Stimulated activated CD8-positive, alpha-beta memory T cell treated with anti-CD3 and anti-CD28 coated beads, Interleukin-15, amount 100 ng/mL, for 4 hours (primary cell): ENCODE measurements at places on chromosomes 5 and 9.

DNA sequence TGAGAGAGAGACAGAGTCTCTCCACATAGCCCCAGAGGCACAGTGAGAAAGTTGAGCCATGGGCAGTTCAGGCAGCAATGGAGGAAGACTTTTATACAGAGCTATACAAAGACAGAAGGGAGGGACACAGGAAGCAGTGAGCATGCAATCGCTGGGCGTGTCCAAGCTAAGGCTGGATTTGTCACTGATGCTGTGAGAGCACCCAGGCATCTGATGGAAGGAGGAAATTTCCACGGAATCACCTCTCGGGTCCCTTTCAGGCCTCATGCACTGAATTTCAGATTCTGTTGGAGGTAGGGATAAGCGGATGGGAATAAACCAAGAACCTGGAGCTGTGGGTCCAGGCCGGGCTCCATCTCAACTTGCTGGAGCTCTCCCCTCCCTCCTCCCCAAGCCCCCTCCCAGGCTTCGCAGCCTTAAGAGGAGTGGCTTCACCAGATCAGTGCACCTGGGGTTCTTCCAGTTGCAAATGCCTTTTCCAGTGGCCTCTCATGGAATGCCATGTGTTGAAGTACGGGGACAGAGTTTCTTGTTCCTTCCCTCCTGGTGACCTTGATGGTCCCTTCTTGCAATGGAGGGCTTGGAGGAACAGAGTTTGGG lies 114.8 kb upstream of the ALDH1B1 start:
- DNase-seq, result no peak

DNA sequence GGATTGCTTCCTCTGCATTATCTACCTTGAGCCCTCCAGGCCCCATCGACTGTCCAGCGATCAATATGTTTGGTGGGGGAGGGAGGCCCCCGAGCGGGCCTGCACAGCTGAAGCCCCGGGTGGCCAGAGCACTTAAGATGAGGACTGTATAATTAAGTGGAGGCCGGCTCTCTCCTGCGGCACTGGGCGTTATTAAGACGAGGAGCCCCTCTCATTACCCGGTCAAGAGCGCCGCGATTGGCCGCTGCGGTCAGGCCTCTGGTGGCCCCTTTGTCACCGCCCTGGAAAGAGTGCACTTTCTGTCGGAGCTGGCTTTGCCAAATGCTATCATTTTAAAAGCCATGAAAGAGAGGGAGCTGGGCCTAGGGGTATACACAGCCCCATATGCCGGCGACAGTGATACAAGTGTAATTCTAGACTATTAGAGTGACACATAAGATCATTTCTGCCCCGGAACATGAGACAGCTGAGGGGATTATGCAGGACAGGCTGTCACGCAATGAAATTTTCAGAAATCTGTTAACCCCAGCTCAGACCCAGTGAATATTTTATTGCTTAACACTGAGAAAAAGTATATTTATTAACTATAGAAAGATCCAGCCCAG lies 106.3 kb upstream of the IRX1 start:
- DNase-seq, result no peak

GRCh38 chr5:141543053-141543452 lies 54.2 kb downstream of the PCDHGC5 start:
- no peak for DNase-seq

DNA sequence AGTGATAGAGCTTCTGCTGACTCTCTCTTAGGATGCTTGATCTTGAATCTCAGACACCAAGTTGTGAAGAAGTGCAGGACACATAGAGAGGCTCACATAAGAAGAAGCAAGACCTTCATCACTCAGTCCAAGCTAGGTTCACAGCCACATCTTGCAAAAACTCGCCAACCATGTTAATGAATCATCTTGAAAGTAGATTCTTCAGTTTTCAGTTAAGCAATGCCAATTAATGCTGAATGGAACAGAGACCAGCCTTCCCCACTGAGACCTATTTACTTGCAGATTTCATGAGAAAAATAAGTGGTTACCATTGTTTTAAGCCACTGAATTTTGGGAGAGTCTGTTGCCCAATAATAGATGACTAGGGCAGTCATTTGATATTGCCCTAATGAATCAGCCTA lies 217.7 kb upstream of the EDIL3 start:
- DNase-seq, result no peak

- DNase-seq, result no peak
These were observed 286.5 kb downstream of the ZSWIM6 start for GRCh38 chr5:61618577-61618976.

GRCh38 chr9:68702493-68702892 lies 2.5 kb upstream of the PIP5K1B start:
- DNase-seq, result no peak

DNA sequence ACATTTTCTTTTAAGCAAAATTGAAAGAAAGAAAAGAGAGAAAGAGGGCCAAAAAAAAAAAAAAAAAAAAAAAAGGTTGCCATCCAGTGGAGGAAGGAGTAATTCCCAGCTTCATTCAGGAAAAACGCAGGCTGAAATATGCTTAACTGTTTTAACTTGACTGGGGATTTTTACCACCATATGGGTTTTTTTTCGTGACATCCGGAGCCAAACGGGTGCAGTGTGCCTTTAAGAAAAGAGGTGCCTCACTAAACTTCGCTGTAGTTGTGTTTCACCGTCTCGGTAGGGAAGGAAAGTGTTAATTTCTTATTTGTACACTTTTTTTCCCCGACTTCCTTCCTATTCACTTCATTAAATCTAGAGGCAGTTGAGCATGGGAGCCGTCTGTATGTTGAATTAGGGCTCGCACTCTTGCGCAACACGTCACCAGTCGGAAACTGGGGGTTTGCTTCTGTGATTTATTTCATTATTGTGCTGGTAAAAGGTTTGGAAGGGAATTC lies 143.0 kb downstream of the SMARCA2 start:
- DNase-seq, result peak; percentile 1

DNA sequence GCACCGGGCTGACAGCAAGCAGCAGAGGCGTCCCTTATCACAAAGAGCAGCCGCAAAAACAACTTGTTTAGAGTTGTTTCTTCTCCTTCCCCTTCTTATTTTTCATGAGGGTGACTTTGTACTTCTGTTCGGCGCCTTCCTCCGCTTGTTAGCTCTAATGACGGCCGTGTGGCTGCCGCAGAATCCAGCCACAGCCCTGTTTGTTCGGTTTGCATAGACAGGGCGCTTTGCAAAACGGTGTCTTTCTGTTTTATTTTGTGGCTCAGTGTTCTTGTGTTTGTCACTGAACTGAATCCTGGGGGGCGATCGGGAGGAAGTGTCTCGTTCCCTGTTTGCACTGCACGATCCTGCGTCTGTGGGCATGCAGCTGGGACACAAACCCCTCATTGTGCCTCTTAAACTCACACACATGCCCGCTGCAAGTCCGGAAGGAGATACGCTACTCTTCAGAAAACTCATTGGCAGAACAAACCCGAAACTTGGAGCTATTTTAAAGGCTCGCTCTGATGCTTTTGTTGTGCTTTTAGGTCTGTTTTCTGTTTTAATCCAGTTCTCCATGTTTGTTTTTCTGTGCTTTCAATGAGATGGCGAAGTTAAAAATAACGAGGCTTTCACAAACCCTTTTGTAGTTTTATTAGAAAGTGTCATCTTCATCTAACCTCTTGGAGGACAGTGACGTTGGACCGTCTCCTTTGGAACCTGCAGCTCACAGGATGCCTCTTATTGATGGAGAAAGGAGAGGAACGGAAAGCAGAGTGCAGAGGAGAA lies 213.9 kb downstream of the IRX2 start:
- DNase-seq, result no peak

- DNase-seq, result no peak
These were observed 12.5 kb downstream of the SRFBP1 start for GRCh38 chr5:121974261-121974660.

- no peak for DNase-seq
These were observed 663.6 kb upstream of the ZNF608 start for GRCh38 chr5:125409861-125410536.

- no peak for DNase-seq
These were observed 491 bp downstream of the APC start for GRCh38 chr5:112738191-112738560.

DNA sequence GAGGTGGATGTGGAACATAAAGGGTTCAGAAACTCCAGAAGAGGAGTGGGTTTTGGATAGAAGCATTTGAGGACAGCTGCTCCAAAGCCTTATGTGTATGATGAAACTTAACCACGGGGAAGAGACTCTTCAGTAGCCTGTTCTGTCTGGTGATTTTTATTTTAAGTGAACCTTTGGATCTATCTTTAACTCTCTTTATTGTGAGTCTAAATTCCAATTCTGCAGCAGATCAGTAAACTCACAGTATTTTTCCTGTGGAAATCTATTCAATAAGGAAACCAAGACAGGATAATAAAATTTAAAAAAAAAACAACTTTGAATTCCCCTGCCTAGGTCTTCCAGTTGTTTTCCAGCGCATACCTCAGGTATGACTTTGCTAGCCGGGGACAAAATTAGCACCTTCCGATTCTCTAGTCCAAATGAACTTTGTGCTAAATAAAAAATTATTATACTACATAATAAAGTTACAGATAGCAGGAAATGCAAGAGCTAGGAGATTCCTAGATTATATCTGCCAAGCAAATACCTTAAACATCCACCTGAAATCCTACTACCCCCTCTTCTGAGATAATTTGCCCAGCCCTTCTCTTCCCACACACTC lies 101.9 kb downstream of the NLN start:
- DNase-seq, result no peak

- no peak for DNase-seq
These were observed 17.8 kb downstream of the NOTCH1 start for GRCh38 chr9:136527721-136528710.

DNA sequence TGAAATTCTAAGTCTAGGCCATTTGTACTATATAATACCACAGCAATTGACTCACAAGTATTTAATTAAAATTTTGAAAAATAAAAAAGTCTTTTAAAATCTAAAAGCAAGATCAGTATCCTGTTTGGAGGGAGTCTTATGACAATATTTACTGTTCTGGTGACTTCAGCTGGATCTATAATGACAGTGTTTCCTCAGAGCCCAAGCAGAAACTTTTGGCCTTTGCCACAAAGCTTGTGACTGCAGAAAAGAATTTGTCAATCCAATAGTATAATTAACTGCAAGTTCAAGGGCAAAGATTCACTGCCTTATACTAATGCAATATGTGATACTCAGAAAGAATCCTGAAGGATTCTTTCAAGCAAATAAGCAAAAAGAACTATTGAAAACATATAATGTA lies 49.6 kb upstream of the RAPGEF6 start:
- DNase-seq, result no peak

DNA sequence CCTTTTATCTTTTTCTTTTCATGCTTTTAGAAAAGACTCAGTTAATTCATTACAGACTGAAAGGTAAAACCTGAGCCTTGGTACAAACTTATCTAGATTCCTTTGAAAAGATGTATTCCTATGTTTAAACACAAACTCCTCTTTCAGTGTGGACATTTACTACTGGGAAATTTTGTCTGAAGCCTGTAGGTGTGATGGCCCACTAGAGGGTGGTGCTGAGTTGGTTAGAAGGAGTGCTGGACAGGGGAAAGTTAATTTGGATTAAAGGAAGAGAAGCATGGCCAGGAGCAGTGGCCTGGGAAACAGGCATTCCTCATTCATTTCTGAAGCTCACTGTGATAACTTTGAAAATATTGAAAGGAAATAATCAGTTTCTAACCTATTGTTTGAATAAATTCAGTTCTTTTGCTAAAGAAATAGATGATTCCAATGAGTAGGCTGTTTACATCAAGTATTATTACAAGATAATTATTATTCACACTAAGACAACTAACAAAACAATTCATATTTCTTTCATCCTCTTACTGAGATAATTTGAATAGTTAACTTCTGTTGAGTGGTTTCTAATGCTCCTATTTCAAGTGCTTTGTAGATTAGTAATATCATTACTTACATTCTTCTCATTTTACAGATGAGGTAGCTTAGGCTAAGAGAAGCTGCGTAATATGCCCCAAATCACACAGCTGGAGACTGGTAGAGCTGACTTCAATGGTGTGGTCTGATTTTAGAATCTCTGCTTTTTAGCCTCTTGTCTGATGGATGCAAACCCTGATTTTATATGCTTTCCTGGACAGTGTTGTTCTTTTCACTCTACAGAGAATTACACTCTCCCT lies 150.9 kb downstream of the ADGRV1 start:
- no peak for DNase-seq

DNA sequence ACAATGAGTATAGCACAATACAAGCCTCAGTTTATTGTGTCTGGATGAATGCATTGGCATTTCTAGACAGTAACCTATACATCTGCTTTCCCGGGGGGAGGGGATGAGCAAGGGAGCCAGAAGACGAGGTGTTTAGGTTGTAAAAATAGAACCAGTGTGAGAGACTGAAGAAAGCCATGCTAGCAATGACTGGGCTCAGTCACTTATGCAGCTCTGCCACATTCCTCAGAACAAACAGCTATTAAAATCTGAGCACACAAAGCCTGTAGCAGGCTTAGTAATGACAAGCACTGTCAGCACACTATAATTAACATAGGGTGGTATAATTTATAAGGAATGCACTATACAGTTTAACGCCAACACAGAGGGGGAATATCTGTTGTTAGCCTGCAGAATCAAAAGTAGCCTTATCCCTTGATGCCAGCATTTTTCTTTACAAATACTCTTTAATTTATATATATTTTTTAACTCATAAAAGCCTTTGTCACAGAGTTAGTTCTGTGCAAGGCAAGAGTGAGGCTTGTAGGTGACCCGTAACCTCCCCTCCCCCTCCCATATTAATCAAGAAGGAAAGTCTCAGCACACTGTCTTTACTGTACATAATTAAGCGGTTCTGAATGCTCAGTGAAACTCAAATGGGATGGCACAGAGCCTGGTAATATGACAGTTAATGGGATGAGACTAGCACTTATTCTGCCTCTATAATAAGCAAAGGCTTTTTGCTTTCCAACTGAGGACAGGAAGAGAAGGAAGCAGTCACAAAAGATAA lies 295.4 kb downstream of the CSNK1G3 start:
- no peak for DNase-seq

DNA sequence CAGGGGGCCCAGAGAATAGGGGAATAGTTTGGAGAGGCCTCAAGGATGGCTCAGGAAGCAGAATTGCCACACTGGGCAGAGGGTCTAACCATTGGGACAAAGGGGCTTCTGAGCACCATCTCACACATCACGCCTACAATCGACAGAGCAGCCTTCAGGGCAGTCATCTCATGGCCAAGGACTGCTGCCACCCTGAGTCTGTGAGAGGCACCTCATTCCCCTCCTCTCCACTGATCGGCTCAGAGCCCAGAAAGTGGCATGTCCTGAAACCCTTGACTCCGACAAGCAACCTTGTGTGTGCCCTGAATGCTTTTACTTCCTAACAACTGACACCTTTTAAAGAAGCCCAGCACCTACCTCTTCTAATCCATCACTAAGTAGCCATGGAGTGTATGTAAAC lies 128.9 kb upstream of the PTPN3 start:
- DNase-seq, result no peak

- DNase-seq, result no peak
These were observed 56.5 kb upstream of the ZNF354A start for GRCh38 chr5:178786859-178787499.

DNA sequence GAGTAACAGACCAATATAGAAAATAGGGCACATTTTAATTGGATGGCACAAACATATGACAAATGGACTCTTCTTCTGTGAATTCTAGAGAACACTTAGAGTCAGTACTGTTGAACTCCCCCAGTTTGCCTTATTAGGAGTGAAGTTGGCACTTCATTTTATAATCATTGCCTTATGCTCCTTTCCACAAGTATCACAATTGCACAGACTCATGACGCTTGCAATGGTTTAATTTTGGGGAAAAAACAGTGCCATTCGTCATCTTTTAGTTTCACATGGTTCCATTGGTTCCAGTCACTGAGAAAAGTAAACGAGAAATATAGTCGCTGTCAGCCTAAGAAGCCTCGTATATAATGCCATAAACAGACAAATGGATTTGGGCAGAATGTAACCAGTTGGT lies 71.2 kb downstream of the LURAP1L start:
- no peak for DNase-seq

- DNase-seq, result no peak
These were observed 7.2 kb upstream of the PSD2 start for GRCh38 chr5:139788294-139788910.

GRCh38 chr5:144189800-144190429 lies 19.2 kb downstream of the KCTD16 start:
- DNase-seq, result peak; percentile 74
